Kidney (tissue), 22 donors: ENCODE measurements at places on chromosomes 5 and 9. TPM values are rescaled to one million over a fixed set of nuclear protein-coding genes. Genes with fewer than 3 reads are reported as not detected.

The PKN3 gene
- total RNA-seq = 14.7 TPM

The DRD1 gene
- 0.25 TPM for total RNA-seq

The CCDC107 gene
- 26.8 TPM for total RNA-seq

The DNAH5 gene
- 16.4 TPM for total RNA-seq

The TAF11L10 gene
- not detected for total RNA-seq

DNA sequence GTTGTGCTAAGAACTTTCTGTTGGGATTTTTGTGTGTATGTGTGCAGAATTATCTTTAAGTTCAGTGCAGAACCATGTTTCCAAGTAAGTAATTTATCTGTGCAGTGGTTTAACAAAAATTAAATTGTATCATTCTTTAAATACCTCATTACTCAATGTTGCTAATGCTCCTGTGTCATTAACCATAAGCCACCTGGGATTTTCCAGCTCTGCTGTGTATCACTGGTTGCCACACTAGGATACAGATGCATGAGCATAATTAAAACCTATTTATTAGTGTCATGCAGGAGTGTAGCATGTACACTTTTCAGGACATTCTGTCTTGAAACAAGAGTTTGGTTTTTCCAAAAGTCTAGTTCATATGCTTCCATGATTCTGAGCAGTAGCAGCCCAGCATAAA, 120.4 kb upstream of the PTGER4 start:
- H3K4me1 ChIP-seq = no peaks in the 10 kb centered on the region
- H3K36me3 ChIP-seq = no peaks in the 10 kb centered on the region
- no peaks in the 10 kb centered on the region for H3K27me3 ChIP-seq
- DNase-seq = no peak
- H3K4me3 ChIP-seq = no peak overlapping the region
- no peak overlapping the region for H3K27ac ChIP-seq

DNA sequence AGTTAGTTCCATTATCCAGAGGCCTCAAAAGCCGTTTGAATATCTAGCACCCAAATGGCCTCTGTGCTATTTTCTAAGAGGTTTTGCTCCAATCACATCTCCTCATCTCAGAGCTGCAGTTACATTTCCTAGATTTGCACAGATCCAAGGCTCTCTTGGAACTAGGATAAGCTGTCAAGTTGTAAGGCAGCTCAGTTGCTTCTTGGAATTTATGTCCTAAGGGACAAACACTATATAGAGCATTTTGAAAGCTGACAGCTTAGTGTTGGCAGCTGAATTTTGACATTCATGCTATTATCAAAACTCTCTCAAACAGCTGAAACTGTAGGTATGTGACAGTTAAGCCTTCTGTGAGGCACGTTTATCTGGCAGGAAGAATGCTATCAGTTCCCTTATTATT, 97.0 kb downstream of the MACIR start:
- no peak overlapping the region for H3K27ac ChIP-seq
- H3K4me1 ChIP-seq = no peaks in the 10 kb centered on the region
- no peak overlapping the region for H3K4me3 ChIP-seq
- DNase-seq = no peak

DNA sequence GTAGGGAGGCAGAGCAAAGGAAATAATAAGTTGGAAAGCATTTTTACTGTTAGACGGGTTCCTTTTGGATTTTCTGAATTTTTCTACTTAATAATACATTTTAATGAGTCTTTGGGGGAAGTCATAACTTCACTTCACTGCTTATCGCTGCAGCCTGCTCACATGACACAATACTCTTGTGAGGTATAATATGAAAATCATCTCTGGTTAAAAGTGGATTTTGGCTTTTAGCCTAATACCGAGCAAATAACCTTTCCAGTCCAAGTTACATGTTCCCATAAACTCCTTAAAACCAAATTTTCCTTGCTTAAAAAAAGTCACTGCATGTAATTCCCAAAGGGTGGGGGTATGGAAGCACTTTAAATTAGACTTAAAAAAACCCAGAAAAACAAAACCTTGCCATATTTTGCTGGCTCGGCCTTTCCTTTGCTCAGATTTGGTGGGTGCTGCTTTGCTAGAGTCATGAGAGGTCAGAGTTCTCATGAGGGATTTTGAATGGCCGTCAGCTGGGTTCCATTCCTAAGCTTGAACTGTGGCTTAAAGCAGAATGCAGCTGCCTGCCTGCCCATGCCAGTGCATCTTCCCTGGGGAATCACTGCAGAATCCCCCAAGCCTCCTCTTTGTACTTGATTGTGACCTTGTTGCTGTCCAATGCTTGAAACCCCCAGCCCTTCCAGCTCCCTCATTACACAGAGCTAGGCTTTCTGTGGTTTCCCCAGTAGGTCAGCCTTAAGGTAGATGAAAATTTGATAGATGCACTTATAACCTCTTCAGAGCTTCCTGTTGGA, 331.8 kb downstream of the KDM4C start:
- H3K4me1 ChIP-seq = peaks cover 3% of the 10 kb centered on the region
- peak; percentile 14 for DNase-seq
- H3K27me3 ChIP-seq = no peaks in the 10 kb centered on the region
- H3K4me3 ChIP-seq = no peak overlapping the region

GRCh38 chr5:137075163-137075970, 423.8 kb downstream of the SPOCK1 start:
- H3K27ac ChIP-seq = no peak overlapping the region
- H3K4me3 ChIP-seq = no peak overlapping the region
- DNase-seq = peak; percentile 87
- peaks cover 11% of the 10 kb centered on the region for H3K4me1 ChIP-seq

- no peak overlapping the region for H3K4me3 ChIP-seq
- no peaks in the 10 kb centered on the region for H3K36me3 ChIP-seq
- no peaks in the 10 kb centered on the region for H3K4me1 ChIP-seq
- DNase-seq = no peak
These were observed 52.4 kb upstream of the COX7C start for GRCh38 chr5:86565197-86565789.

DNA sequence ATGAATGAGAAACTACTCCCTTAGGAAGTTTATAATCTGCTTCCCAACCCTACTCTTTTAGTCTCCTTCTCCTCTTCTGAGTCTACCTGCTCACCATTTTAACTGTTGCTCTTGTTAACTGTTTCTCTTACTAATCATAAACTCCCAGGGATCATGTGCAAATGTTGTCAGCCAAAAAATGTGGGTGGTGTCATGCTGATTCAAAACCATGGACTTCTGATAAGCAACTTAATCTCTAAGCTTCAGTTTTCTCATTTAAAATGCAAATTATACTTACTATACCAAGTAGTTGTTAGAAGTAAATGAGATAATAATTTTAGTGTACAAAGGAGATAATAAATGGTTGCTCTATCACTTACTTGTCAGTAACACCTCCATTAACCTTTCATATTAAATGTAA, 45.9 kb upstream of the TLX3 start:
- DNase-seq = no peak
- H3K27me3 ChIP-seq = no peaks in the 10 kb centered on the region
- no peaks in the 10 kb centered on the region for H3K4me1 ChIP-seq
- no peak overlapping the region for H3K4me3 ChIP-seq
- no peak overlapping the region for H3K27ac ChIP-seq
- H3K36me3 ChIP-seq = no peaks in the 10 kb centered on the region

- H3K27ac ChIP-seq = no peak overlapping the region
- H3K36me3 ChIP-seq = no peaks in the 10 kb centered on the region
- DNase-seq = no peak
- no peaks in the 10 kb centered on the region for H3K4me1 ChIP-seq
- H3K4me3 ChIP-seq = no peak overlapping the region
These were observed 66.4 kb upstream of the PIK3R1 start for GRCh38 chr5:68149189-68149588.

DNA sequence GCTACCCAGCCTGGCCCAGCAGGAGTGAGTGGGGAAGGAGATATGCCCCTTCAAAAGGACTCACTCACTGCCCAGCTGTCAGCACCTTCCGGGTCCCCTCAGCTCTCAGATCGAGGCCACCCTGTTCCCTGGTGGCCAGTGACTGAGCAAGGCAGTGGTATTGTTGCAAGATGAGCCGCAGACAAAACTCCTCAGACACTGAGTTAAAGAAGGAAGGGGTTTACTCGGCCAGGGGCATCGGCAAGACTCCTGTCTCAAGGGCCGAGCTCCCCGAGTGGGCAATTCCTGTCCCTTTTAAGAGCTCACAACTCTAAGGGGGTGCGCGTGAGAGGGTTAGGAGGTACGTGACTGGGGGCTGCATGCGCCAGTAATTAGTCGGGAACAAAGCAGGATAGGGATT, 9.7 kb upstream of the N4BP3 start:
- H3K36me3 ChIP-seq = no peaks in the 10 kb centered on the region
- no peaks in the 10 kb centered on the region for H3K4me1 ChIP-seq
- no peaks in the 10 kb centered on the region for H3K27me3 ChIP-seq
- no peak overlapping the region for H3K4me3 ChIP-seq
- DNase-seq = no peak

DNA sequence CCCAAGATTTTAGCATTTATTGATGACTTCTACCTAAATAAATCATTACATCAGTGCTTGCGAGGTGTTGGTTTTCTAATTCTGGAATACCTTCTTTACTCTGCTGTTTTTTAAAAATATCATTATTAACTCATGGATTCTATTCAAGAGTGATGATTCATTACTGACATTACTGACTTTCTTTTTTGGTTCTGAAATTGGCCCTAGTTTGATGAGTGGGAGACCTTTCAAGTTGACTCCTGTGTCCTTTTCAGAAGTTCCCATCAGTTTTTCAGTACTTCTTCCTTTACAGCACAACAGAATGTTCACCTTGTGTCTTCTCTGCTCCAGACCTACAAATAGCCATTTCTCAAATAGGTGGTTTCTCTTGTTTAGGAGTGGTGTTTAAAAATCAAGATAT, 114.1 kb downstream of the PCSK5 start:
- H3K27me3 ChIP-seq = no peaks in the 10 kb centered on the region
- no peak overlapping the region for H3K4me3 ChIP-seq
- no peak for DNase-seq
- H3K36me3 ChIP-seq = no peaks in the 10 kb centered on the region

- no peak for DNase-seq
- H3K4me3 ChIP-seq = no peak overlapping the region
- no peak overlapping the region for H3K27ac ChIP-seq
- no peaks in the 10 kb centered on the region for H3K27me3 ChIP-seq
- no peaks in the 10 kb centered on the region for H3K36me3 ChIP-seq
These were observed 24.4 kb upstream of the TGFBI start for GRCh38 chr5:136004436-136004835.

The GMCL2 gene
- not detected for total RNA-seq

DNA sequence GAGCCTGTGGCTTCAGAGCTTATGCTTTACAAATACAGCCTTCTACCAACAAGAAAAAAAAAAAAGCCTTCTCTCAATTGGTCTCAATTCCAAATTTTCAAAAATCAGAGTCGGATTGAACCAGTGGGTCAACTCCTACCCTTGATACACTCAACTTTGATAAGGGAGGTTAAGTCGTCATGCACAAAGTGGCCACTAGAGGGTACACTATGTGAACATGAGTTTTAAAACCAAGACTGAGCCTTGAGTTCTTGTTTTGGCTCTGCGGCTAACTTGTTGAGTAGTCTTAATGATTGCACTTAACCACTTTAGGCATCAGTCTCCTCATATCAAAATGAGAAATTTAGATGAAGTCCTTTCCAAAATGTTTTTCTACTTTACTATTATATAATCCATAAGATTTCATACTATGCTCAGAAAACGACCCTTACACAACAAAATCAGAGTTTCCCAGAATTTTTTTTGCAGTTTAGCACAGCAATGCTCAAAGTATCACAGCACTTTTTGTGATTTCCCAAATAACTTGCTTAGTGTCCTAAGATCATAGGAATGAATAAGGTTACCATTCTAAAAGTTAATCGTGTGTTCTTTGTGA, 92.9 kb upstream of the MTAP start:
- DNase-seq = peak; percentile 59
- H3K27me3 ChIP-seq = no peaks in the 10 kb centered on the region
- H3K4me3 ChIP-seq = no peak overlapping the region
- H3K36me3 ChIP-seq = no peaks in the 10 kb centered on the region
- no peaks in the 10 kb centered on the region for H3K4me1 ChIP-seq

GRCh38 chr5:150789943-150790611, 11.5 kb downstream of the SMIM3 start:
- H3K27ac ChIP-seq = peak overlapping the region; percentile 43
- DNase-seq = no peak
- no peaks in the 10 kb centered on the region for H3K27me3 ChIP-seq

GRCh38 chr9:136965771-136966484, 11.4 kb upstream of the PTGDS start:
- H3K36me3 ChIP-seq = no peaks in the 10 kb centered on the region
- H3K4me3 ChIP-seq = no peak overlapping the region
- H3K4me1 ChIP-seq = peaks cover 3% of the 10 kb centered on the region
- H3K27me3 ChIP-seq = no peaks in the 10 kb centered on the region

GRCh38 chr9:130987738-130988399, 21.1 kb upstream of the LAMC3 start:
- no peaks in the 10 kb centered on the region for H3K4me1 ChIP-seq
- H3K4me3 ChIP-seq = no peak overlapping the region
- no peak overlapping the region for H3K27ac ChIP-seq
- H3K27me3 ChIP-seq = no peaks in the 10 kb centered on the region

The DMRT3 gene
- not detected for total RNA-seq

GRCh38 chr9:93041108-93041802, 17.2 kb upstream of the SUSD3 start:
- no peaks in the 10 kb centered on the region for H3K4me1 ChIP-seq
- no peak for DNase-seq
- no peak overlapping the region for H3K4me3 ChIP-seq
- H3K27ac ChIP-seq = no peak overlapping the region

The GLRA1 gene
- total RNA-seq = not detected

The SLC36A2 gene
- 1.8 TPM for total RNA-seq

The MPDZ gene
- 25.1 TPM for total RNA-seq

DNA sequence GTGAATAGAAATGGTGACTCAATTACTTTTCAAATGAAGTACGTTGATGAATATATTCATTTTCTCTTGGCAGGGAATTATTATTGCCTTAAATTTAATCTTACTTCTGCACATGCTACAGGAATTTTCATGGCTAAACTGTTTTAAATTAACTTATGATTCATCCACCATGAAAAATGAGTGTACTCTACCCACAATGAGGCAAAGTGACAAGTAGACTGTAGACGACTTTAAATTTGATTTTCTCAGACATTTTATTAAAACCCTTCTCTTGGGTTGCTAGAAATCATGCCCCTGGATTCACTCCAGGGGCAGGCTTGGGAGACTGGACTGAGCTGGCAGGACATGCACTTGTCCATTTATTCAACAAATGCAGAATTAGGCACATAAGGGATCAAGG, 23.5 kb upstream of the ERAP2 start:
- DNase-seq = no peak
- H3K4me3 ChIP-seq = no peak overlapping the region
- no peaks in the 10 kb centered on the region for H3K4me1 ChIP-seq
- H3K27ac ChIP-seq = no peak overlapping the region

GRCh38 chr5:148846930-148847329, 20.5 kb downstream of the ADRB2 start:
- H3K36me3 ChIP-seq = no peaks in the 10 kb centered on the region
- no peak overlapping the region for H3K27ac ChIP-seq
- DNase-seq = no peak
- no peak overlapping the region for H3K4me3 ChIP-seq
- no peaks in the 10 kb centered on the region for H3K4me1 ChIP-seq

The CSF2 gene
- total RNA-seq = not detected

The FOXD4 gene
- 0.60 TPM for total RNA-seq

The ISOC1 gene
- total RNA-seq = 12.4 TPM

- H3K4me1 ChIP-seq = no peaks in the 10 kb centered on the region
- no peak overlapping the region for H3K4me3 ChIP-seq
These were observed 1078.3 kb upstream of the EDIL3 start for GRCh38 chr5:85462957-85463356.
